MG63 (cell line): ENCODE measurements at places on chromosomes 2 and 18.
A peak's percentile ranks its signal among the peaks of the same experiment; 100 is the strongest.

GRCh38 chr18:41170346-41170745, 784.7 kb upstream of the PIK3C3 start:
- no peak for DNase-seq

DNA sequence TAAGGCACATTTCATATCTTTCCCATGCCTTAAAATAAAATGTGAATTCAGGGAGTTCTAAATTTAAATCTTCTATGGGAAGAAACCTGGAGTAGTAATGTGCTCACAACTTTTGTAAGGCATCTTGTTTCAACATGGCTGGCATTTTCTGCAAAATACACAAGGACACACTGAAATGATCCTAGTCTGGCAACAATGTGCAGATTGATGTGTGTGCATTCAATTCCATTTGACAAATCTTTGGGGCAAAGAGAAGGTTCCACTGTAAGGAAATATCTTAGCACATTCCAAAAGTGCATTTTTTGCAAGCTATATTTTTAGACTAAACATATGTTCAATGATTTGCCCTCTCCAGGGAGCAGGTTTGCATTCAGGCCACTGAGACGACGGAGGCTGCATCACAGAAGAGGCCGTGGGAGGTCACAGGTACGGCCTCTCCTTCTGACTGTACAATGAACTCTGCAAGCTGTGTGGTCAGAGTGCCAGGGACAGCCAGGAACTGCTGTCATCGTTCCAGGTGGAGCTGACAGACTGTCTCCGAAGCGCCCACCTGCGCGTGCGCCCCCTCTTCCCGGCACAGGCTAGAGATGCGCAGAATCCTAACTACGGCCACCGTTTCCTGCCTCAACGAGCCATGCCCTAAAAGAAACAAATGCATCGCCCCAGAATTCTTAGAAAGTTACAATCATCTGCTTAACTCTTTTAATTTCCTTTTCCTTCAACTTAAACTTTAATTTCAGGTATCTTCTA, 149.2 kb upstream of the POU3F3 start:
- no peak for DNase-seq

GRCh38 chr18:75131381-75132000, 77.4 kb downstream of the PTGR3 start:
- no peak for DNase-seq

- no peak for DNase-seq
Measured at GRCh38 chr2:237566401-237567235, at the start of gene PRLH. Gene PRLH (plus strand): TSS chr2:237566574. CDS start chr2:237566574, 0 bp downstream.

DNA sequence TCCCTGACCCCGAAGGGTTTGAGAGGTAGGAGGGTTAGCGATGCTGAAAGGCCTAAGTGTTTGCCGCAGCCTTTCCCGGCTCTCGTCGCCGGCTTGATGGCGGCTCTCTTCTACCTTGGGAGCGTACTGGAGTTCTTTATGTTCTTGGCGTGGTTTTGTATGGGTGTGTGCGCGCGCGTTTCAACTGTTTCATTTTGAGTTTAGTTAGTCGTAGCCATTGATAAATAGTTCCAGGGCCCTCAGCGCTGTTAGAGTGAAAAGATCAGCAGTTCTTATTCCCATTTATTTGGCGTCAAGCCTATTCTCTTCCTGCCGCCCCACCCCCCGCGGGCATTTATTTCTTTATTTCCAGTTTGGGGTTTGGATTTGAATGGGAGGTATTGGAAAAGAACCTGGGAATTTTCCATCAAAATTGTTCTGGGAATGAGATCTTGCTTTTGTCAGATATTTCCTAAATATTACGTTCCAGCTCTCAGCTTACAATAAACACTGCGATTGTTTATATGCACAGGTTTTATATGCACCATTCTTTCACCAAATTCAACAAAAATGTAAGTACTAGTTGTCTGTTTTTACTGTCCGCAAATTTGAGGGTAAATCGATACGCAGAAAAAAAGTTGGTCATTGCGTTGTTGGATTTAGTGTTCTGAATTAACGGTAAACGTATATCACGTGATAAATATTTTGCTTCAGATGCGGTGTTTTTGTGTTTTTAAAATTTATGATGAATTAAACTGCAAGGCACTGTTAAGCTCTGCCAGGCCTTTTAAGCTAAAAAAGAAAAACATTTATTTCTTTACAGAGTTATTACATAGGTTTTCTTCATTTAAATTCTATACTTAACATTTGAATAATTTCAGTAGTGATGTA, 954 bp downstream of the CCNT2 start:
- no peak for DNase-seq

DNA sequence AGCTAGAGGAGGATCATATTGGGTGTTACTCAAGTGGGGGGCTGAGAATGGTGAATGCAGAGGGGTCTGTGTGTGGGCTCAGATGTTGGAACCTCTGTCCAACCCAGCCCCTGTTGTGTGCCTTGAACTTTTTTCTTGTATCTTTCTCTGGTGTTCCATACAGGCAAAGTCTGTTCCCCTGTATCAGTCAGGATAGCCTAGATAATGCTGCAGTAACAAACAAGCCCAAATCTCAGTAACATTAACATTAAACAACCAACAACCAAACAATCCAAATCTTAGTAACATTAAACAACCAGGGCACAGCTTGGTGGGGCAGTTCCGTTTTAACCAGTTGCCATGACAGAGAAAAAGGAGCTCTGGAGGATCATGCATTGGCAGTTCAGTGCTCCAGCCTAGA, 103.7 kb downstream of the CTIF start:
- no peak for DNase-seq

DNA sequence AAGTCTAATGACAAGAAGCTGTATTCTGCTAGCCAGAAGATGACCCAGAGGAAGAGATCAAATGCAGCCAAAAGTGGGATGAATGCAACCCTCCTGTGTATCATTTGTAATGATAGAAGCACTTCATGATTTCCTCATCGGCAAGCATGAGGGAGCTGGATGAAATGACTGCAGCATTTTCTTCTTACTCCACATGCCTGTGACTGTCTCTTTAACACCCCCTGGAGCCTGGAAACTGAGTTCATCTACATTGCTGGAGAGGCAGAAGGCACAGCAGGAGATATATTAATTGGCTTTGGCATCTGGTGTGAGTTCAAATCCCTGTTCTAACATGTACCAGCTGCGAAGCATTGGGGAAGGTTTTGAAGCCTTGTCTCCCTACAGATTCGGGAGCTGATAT, 37.7 kb downstream of the ID2 start:
- DNase-seq = no peak

GRCh38 chr2:155692106-155692505, 640.4 kb downstream of the NR4A2 start:
- DNase-seq = no peak

DNA sequence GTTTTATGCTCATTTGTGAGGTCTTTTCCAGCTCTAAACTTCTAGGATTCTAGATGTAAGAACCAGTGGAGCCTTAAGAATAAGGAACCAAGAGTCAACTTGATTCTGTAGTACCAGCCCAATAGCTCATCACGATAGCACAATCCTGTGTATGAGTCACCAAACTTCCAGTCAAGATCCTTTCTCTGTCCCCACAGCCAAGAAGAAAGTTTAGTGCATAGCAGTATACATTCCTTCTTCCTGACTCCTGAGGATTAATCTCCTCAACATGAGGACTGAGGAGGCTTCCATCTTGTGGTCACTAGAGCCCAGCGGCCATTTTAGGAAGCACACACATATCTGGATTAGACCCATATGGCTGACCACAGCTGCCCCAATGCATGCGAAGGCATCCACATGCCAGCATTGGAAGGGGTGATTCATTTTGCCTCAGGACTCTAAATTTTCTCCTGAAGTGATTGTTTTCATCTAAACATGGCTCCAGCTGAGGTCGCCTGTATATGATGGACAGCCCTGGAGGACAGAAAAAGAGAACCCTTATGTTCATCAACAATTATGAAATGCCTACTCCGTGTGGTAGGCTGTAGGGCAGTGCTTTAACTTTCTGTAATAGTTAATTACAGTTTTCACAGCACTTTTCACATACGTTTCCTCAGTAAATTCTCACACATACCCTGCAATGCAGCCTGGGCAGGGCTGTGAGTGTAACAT, 53.5 kb downstream of the RASGRP3 start:
- peak; percentile 88 for DNase-seq

GRCh38 chr2:80365762-80366161, 61.2 kb upstream of the LRRTM1 start:
- DNase-seq = no peak

- peak; percentile 22 for DNase-seq
Measured at GRCh38 chr2:45276914-45277313, 267.7 kb upstream of the SIX2 start.
